Pancreas (tissue), 10 donors: ENCODE measurements at places on chromosomes 11 and 22. TPM values are rescaled to one million over a fixed set of nuclear protein-coding genes. Genes with fewer than 3 reads are reported as not detected.

- no peak for DNase-seq
These were observed 166.8 kb upstream of the NCAM1 start for GRCh38 chr11:112794331-112794846.

DNA sequence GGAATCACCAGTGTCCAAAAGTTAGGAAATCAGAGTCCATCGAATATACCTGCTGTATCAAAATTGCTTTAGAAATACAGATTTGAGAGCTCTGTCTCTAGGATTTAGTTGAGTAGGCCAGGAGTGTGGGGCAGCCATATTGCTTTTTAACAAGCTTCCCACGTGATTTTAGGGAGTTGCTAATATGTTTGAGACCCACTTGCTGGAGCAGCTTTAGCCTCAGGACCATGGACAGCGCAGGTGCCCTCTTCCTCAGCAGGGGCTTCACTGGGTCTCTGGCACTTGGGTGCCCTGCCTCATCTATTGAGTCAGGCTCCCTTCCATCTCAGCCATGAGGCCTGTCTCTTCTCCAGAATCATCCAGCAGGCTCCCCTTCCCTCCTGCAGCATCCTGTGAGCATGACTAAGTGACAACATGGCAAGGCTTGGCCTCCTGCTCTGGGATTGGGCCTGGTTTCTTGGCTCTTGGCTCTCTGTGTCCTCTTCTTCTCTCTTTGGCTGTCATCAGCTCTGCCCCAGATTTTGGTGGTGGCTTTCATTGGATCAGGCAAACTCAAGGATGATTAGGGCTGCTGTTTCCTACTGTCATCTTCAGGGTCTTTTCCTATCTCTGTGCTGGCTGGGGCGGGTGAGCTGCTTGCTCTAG is 70.0 kb downstream of the SGSM1 start:
- no peak for DNase-seq

GRCh38 chr11:34948696-34949095 is 32.3 kb downstream of the PDHX start:
- no peak for DNase-seq

The SMTNL1 gene
- total RNA-seq: not detected

DNA sequence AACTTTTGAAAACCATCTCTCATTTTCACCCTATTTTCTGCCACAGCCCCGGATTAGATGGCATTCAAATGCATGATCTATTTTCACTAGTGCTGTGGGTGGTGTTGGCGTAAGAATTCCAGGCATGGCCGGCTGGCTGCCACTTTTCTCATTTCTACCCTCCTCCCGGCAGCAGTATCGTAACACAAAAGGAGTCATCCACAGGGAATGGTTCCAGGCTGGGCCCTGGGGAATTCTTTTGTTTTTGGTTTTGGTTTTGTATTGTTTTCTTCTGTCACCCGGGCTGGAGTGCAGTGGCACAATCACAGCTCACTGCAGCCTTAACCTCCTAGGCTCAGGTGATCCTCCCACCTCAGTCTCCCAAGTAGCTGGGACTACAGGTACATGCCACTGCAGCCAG is 13.8 kb downstream of the JAML start:
- DNase-seq: no peak

The KLHDC7B gene
- total RNA-seq: 0.31 TPM

The ZP1 gene
- not detected for total RNA-seq

GRCh38 chr22:17707526-17707925 is 66.7 kb downstream of the BID start:
- no peak for DNase-seq

The LAYN gene
- total RNA-seq: 3.2 TPM

GRCh38 chr11:33063326-33063881 is 24.0 kb downstream of the TCP11L1 start:
- DNase-seq: no peak

- no peak for DNase-seq
These were observed 125.2 kb upstream of the SPON1 start for GRCh38 chr11:13837286-13837685.

The APOL3 gene
- total RNA-seq: 2.8 TPM

DNA sequence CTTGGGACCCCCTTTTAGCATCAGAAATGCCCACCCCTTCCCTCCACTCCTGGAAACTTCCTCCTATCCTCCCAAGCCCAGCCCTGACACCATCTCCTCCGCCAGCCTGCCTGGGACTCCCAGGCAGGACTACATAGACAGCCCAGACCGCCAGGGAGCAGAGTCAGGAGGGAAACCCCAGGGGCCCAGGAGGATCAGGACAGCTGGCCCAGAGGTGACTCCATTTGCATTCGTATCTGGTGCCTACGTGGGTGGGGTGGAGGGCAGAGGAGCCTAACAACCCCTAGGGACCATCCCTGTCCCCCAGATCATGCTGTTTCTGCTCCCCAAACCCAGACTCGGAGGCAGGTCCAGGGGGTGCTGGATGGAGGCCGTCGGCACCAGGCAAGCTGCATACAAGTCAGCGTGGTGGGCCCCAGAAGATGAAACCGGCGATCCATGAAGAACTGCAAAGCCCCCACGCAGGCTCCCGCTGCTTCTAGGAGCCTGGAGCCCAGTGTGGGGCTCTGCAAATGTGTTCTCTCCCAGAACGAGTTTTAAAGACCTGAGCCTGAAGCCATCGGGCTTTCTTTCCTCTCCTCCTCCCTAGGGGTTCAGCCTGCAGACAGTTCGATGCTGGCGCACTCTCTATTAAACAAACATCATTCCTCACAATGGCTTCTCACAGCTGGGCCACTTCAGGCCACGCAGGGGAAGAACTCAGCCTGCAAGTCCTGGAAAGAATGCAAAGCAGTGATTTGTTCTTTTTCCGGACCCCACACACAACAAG is 1506.8 kb downstream of the BRD1 start:
- DNase-seq: no peak

DNA sequence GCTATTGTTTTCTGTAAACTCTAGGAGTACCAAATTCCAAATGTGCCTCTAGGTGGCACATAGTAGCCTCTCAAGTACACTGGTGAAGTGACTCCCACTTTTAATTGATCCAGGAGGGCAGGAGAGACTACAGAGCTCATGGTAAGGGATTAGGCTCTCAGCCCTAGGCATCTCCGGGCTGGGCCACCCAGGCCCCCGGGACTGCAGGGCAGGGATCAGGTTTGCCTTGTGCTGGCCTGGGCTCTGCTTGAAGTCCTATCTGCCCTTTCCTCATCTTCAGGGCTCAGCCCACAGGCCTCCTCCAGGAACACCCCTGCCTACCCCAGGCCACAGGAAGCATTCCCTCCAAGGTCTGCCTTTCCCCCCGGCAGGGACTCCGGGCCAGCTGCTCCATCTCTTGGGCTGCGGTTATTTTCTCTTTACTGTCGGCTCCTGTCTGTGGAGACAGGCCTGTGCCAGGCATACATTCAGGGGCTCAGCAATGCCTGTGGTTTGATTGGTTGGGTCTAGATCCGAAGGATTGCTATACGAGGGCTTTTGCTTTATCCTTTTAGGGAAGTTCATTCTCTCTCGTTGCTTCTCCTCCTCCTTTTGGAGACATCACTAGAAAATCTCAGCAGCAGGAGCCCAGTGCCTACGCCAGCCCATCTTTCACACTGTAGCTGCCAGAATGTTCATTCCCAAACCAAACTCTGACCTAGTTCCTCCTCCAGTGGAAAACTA is 32.8 kb downstream of the PARVA start:
- DNase-seq: no peak

The CEP126 gene
- 2.0 TPM for total RNA-seq

DNA sequence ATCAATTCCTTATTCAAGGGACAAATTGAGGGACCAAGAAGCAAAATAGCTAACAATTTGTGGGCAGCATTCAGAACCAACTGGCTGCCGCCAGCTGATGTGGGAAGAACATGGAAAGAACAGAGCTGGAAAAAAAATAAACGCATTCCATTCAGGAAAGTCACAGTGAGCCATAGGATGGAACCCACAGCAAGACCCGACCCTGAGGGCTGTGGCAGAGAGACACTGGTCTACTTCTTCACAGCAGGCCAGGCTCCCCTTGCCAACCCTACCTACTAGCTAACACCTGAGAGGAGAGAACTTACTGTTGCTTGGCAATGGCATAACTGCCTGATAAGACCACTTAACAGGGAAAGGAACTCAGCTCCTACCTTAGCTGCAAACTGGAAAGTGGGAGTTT is 123.5 kb upstream of the APOA1 start:
- no peak for DNase-seq

DNA sequence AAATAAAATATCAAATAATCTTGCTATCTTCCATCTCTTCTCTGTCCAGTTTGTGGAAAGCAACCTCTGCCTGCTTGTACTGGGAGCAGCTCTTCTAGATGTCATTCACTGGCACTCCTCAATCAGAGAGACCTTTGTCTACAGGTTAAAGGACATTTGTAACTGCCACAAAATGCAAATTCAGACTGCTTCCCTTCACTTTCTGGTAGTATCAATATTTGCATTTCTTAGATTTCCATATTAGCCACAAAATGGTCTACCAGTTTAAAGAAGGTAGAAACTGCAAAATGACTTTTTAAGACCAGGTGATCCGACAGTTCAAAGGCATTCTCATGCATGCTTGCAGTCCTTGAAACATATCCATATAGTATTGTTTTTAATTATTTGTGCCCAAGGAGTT is 51.7 kb upstream of the RCN1 start:
- no peak for DNase-seq

- DNase-seq: no peak
These were observed 9.2 kb upstream of the CD5 start for GRCh38 chr11:61092908-61093763.

- DNase-seq: no peak
These were observed 330.6 kb upstream of the MPPED2 start for GRCh38 chr11:30916764-30917163.

- DNase-seq: no peak
These were observed 50.2 kb downstream of the DHCR7 start for GRCh38 chr11:71397961-71398360.

The SCGB1A1 gene
- not detected for total RNA-seq

DNA sequence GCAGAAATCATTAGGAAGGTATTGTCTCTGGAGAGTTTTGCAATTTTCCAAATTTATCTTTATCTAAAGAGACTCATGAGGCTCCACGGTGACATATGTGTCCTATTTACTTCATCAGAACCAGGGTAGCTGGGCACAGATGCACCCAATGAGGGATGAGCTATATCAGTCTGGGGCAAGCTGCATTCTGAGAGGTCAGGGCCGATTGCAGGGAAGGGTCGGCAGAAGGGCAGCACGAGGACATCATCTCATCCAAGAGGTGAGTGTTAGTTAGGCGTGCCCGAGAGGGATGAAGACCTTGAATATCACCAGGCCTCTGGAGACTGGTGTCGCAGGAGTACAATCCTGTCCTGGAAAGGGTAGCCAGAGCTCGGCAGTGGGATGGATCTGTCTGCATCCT is 41.0 kb upstream of the SPON1 start:
- DNase-seq: no peak

DNA sequence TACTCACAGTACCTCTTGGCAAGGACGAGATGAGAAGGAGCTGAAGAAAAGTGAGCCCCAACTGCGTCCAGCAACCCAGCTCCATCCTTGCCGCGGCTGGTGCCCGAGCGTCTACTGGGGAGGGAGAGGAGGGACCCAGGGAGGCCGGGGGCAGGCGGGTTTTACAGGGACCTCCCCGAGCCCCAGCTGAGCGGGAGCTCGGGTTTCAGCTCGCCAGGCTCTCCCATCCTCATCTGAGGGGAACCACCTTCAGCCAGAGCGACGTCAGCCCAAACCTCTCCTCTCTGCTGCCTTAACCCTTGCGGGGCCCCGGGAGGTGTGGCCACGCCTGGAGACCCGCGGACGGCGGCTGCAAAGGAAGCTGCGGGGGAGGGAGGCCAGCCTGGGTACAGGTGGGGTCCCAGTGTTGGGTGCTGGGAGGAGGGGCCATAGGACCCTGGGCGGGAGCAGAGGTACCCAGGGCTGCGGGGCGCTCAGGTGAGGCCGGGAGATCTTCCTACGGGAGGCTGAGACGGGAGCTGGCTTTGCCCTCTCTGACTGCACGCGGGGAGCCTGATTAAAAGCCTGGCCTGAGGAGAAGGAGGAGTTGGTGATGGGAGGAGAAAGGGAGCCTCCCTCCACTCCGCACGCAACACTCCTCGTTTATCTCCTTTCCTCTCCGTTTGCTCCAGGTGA is at the start of gene PAMR1:
PAMR1 (minus strand) TSS at position 116 of the 675 bp plus-strand sequence; CDS start at position 85, 31 bp downstream.
- peak; percentile 23 for DNase-seq

GRCh38 chr22:46068593-46069491 is 81.5 kb upstream of the PPARA start:
- peak; percentile 32 for DNase-seq

GRCh38 chr11:66918741-66919140 is 39.4 kb downstream of the PC start:
- DNase-seq: no peak

- no peak for DNase-seq
These were observed 98.0 kb upstream of the OR5AK2 start for GRCh38 chr11:56890584-56891305.

GRCh38 chr11:5891216-5891800 is 1.7 kb upstream of the OR52E5 start:
- no peak for DNase-seq

DNA sequence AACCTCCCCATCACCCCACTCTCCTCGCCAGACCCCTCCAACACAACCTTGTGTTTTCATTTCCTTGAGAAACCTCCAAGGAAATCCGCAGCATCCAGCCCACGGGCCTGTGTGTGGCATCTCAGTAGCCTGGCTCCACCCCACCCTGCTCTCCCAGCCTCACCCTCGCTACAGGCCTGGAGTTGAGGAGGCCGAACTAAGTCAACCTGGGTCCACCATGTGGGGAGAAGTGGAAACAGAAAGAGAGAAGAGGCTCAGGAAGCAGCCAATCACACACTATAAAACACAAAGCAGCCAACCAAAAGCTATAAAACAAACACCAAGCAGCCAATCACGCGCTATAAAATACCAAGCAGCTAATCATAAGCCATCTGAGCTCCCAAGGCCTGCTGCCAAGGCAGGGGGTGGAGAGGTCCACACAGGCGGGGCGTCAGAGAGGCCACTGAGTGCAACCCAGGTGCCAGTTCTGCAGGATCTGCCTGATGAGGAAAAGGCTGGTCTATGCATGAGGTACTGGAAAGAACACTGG is 72.0 kb downstream of the MICAL3 start:
- no peak for DNase-seq

DNA sequence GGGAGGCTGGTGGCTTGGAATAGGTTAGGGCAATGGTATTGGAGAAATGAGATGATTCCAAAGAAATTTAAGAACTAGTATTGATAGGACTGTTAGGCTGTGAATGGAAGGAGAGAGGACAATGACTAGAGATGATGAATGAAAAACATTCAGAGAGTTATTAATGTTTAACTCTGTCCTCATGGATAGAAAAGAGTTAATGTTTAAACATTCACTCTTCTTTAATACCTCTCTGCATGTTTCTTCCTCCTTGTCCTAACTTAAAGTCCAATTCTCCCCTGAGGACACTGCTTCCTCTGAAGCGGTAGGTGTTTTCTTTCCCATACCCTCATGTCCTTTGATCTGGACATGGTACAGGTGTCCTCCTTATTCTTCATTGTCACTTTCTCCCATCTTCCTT is 13.4 kb downstream of the CHEK1 start:
- DNase-seq: no peak

DNA sequence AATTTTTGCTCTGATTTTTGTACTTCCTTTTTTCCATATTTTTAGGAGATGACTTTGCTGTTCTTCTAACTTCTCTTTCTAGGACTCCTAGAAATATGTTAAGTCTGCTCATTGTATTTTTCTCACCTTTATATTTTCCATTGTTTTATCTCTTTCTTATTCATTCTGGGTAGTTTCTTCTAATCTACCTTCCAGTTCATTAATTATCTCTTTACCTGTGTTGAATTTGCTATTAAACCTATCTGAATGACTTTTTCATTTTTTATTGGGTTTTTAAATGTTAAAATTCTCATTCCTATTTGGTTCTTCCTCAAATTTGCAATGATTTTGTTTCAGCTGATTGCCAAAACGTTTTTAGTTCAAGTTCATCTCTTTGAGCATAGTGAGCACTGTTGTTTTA is 27.8 kb upstream of the EHF start:
- DNase-seq: no peak
